ENCODE measurements at places on chromosomes 1 and 21.

- no peak for DNase-seq
Observed at GRCh38 chr1:54519709-54520108, 28.3 kb upstream of the ACOT11 start.

DNA sequence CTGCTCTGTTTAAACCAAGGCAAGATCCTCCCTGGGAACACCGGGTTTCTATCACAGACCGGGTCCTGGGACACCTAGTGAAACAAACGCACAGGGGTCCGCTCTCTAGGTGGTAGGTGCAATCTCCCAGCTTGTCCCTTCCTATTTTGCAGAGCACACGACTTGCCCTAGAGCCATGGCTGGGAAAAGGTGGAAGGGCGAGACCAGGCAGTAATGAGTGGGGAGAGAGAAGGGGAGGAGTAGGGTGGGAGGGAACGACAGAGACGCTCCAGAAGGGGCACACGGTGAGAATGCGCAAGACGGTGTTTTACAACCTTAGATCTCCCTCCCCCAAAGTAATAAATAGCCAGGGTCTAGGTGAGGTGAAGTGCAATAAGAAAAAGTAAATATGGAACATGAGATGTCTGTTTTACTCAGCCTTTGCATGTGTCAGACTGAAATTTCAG, 9.3 kb upstream of the ARHGAP29 start:
- no peak for DNase-seq

- DNase-seq = no peak
Observed at GRCh38 chr1:53482441-53483153, 23.4 kb downstream of the DMRTB1 start.

DNA sequence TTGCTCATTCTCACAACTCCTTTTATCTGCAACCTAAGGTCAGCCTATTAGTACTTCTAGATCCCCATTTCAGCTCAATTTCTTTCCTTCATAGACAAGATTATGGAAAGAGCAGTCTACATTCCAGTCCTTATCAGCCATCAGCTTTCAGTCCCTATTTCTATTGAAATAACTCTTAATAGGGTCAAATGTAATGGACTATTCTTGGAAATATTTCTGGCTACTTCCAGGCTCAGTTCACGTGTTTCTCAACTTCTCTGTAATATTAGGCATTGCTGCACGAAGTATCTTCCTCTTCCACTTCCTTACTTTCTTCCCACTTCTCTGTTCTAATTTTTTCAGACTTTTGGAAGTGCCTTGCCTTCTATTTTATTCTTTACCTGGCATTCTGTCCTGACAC, 232.9 kb upstream of the USP25 start:
- no peak for DNase-seq

DNA sequence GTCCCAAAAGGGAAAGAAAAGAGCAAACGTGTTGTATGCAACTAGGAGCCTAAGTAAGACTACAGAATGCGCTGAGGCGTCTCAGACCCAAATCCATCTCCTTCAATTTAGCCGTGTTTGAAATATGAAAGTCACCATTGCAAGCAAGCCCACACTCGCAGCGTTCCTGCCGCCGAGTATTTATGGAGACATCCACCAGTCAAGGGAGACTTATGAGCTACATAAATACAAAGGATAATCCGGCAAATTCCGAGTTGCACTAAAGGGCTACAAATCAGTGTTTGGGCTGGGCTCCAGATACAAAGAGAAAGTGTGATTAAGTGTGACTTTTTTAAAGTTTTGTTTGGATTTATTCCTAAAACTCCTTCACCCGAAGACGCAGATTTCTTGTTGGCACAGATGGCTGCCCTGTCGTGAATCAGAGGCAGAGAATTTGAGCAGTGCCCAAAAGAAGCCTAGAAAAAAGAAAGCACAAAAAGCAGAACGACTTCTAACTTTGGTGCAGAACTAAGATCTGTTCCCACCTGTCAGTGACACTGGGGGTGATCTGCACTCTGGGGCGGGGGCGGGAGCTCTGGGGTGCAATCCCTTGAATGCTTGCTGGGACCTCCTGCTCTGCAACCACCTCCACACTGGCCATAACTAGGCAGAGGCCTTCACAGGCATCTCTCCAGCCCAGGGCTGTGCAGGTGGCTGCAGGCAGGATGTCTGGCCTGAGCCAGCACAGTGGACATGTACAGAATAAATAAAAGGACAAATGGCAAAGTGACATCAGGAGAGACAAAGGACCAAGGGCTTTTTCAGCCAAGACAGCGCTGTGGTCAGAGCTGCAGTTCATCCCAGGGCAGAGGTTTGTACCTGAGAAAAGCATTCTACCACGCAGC, 489.7 kb downstream of the NPHP4 start:
- no peak for DNase-seq

- no peak for DNase-seq
Observed at GRCh38 chr1:36076979-36077573, 6.8 kb upstream of the TEKT2 start.

GRCh38 chr1:66211521-66211920, 322.4 kb upstream of the SGIP1 start:
- DNase-seq = no peak

GRCh38 chr1:68359045-68359444, 90.7 kb downstream of the RPE65 start:
- DNase-seq = no peak

- DNase-seq = no peak
Observed at GRCh38 chr1:157001304-157001703, 44.2 kb downstream of the ARHGEF11 start.

Measured in stimulated activated CD8-positive, alpha-beta memory T cell treated with anti-CD3 and anti-CD28 coated beads, Interleukin-2, amount 100 ng/mL, for 48 hours (primary cell).